Activated naive CD8-positive, alpha-beta T cell treated with anti-CD3 and anti-CD28 coated beads, Interleukin-2, amount 10 ng/mL, durations not matched to agents 7 days and 5 days (primary cell): ENCODE measurements at places on chromosomes 7 and 10. TPM values are rescaled to one million over a fixed set of nuclear protein-coding genes. Genes with fewer than 3 reads are reported as not detected.

The INA gene
- total RNA-seq, result 0.09 TPM

The EIF5AL1 gene
- total RNA-seq, result 0.94 TPM

The FAM131B gene
- 2.3 TPM for total RNA-seq

The MLXIPL gene
- not detected for total RNA-seq

The ITGA8 gene
- not detected for total RNA-seq

The CUBN gene
- total RNA-seq, result 3.7 TPM

The SERPINE1 gene
- 0.51 TPM for total RNA-seq

The PDK4 gene
- 0.39 TPM for total RNA-seq

The GGCT gene
- 40.2 TPM for total RNA-seq

The LRRN3 gene
- total RNA-seq, result 193 TPM

The CNPY1 gene
- not detected for total RNA-seq

The SLC35B4 gene
- 13.3 TPM for total RNA-seq

The TRIM74 gene
- 1.6 TPM for total RNA-seq

The PDE6C gene
- total RNA-seq, result not detected

The SEMA3C gene
- total RNA-seq, result 0.30 TPM

The SMKR1 gene
- total RNA-seq, result 1.3 TPM

The LRCH4 gene
- total RNA-seq, result 239 TPM

The PIP gene
- not detected for total RNA-seq

The TAS2R41 gene
- total RNA-seq, result not detected

The OR6V1 gene
- not detected for total RNA-seq

The RBM20 gene
- total RNA-seq, result 0.17 TPM

The UBE2D1 gene
- 10.9 TPM for total RNA-seq

The CRYGN gene
- 0.25 TPM for total RNA-seq

The TMEM176A gene
- total RNA-seq, result not detected

The ZCCHC24 gene
- total RNA-seq, result 3.2 TPM

The SFTPA1 gene
- not detected for total RNA-seq

The SPDYE17 gene
- not detected for total RNA-seq

The MXI1 gene
- total RNA-seq, result 33.2 TPM

The TRPV5 gene
- not detected for total RNA-seq

The CYP3A7 gene
- not detected for total RNA-seq

The SORCS1 gene
- total RNA-seq, result not detected

The FANK1 gene
- 0.96 TPM for total RNA-seq

The CALD1 gene
- total RNA-seq, result not detected

The SMNDC1 gene
- total RNA-seq, result 36.4 TPM

The GBX1 gene
- not detected for total RNA-seq

The TMEM178B gene
- total RNA-seq, result not detected

The TMEM225B gene
- 2.3 TPM for total RNA-seq

The PAPOLB gene
- not detected for total RNA-seq

The GET4 gene
- 44.1 TPM for total RNA-seq

The ANKRD30A gene
- not detected for total RNA-seq

The DUSP5 gene
- 23.1 TPM for total RNA-seq

The PIK3CG gene
- total RNA-seq, result 54.1 TPM

The FBXL13 gene
- 1.4 TPM for total RNA-seq

The MINDY4 gene
- 1.1 TPM for total RNA-seq

The HOXA6 gene
- total RNA-seq, result not detected

The AFAP1L2 gene
- 5.0 TPM for total RNA-seq

The ACHE gene
- total RNA-seq, result not detected

The ANKRD61 gene
- not detected for total RNA-seq

The CPSF4 gene
- total RNA-seq, result 62.1 TPM

The HMX2 gene
- not detected for total RNA-seq

The CDH23 gene
- 3.7 TPM for total RNA-seq

The BHLHA15 gene
- total RNA-seq, result not detected

The KIAA1217 gene
- not detected for total RNA-seq

The OR6B1 gene
- not detected for total RNA-seq

The OR2A42 gene
- total RNA-seq, result not detected

The NXPH1 gene
- total RNA-seq, result not detected

The TUBB8 gene
- total RNA-seq, result not detected

The ARHGEF35 gene
- 2.5 TPM for total RNA-seq

The CDHR1 gene
- 3.5 TPM for total RNA-seq
